EH (cell line): ENCODE measurements at places on chromosomes 12 and 14.
A peak's percentile ranks its signal among the peaks of the same experiment; 100 is the strongest.

DNA sequence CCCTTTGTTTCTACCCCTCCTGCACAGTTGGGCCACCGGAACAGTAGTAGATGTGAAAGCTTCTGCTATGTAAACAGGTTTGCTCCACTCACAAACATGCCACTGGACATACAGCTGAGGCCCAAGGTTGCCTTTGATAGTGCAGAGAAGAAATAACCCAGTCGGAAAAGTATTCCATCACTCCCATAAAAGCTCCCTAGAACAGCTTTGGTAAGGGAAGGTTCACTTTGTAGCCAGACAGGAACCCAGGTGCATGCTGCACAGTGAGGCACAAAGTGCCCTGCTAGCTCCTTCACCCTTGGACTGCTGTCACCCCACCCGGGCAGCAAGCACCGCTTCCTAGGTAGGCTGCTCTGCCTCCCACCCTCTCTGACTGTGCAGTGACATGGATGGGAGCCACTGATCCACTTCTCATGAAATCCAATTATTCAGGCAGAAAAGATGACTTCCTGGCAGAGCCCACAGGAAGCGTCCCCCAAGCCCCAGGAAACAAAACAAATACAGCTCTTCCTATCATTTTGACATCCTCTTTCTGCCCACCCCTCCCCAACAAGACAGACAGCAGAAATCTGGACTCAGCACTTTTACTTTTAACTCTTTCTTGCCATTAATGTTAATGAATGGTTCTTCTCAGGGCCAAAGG, 100.2 kb downstream of the SRGAP1 start:
- no peak for DNase-seq

GRCh38 chr12:107470645-107471044, 215.0 kb upstream of the PWP1 start:
- no peak for DNase-seq

DNA sequence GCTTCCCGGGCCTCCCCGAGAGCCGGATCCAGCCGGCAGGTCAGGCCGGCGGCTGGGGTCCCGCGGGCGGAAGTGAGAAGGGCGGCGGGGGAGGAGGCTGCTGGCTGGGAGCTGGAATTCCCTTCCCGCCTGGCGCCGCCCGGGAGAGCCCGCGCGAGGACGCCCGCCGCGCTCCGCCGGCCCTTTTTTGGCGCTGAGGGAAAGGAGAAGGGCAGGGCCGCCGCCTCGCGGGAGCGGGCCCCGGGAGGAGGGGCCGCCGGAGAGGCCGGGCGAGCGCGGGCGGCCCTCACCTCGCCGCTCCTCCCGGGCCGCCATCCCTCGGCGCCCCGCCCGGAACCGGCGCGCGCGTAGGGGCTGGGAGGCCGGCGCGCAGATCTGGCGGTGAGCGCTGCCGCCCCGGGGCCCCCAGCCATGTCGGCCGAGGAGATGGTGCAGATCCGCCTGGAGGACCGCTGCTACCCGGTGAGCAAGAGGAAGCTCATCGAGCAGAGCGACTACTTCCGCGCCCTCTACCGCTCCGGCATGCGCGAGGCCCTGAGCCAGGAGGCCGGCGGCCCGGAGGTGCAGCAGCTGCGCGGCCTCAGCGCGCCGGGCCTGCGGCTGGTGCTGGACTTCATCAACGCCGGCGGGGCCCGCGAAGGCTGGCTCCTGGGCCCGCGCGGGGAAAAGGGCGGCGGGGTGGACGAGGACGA, at the start of the genes KLHL42 and MANSC4:
Gene KLHL42, plus strand, starts transcription at position 314 of the 692 bp plus-strand sequence. Its CDS starts 98 bp downstream, at position 412.
Gene MANSC4, minus strand, starts transcription at position 317 of the 692 bp plus-strand sequence. CDS start 8,960 bp downstream, outside the sequence.
- peak; percentile 83 for DNase-seq

DNA sequence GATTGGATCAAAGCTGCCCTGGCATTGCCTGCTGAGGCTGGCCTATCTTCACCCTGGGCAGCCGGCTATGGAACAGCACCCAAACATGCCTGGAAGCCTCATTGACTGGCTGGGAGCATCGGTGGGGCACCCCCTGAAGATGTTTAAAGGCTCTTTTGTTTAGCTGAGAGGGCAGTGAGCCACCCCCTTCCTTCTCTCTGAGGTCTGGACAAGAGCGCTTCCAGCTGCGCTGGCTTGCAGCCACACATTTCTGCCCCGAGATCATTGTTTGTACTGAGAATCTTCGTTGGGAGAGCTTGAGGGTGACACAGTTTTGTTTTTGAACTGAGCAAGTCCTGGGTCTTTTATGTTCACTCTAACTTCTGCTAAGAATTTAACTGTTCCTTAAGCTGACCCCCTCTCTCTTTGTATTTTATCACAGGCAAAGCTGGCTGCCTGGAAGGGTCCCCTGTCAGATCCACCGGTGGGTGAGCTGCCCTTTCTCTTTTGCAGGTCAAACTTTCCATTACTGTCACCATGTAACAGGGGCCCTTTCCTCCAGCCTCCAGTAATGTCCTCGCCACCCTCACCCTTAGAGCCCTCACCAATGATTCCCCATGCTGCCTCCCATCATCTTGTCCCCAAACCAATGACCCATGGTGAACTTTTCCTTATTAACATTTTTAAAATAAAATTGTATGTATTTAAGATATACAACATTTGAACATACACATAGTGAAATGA, 212.2 kb downstream of the KIF26A start:
- no peak for DNase-seq

- no peak for DNase-seq
These were observed 646 bp upstream of the DNAJC22 start for GRCh38 chr12:49345825-49346658.

DNA sequence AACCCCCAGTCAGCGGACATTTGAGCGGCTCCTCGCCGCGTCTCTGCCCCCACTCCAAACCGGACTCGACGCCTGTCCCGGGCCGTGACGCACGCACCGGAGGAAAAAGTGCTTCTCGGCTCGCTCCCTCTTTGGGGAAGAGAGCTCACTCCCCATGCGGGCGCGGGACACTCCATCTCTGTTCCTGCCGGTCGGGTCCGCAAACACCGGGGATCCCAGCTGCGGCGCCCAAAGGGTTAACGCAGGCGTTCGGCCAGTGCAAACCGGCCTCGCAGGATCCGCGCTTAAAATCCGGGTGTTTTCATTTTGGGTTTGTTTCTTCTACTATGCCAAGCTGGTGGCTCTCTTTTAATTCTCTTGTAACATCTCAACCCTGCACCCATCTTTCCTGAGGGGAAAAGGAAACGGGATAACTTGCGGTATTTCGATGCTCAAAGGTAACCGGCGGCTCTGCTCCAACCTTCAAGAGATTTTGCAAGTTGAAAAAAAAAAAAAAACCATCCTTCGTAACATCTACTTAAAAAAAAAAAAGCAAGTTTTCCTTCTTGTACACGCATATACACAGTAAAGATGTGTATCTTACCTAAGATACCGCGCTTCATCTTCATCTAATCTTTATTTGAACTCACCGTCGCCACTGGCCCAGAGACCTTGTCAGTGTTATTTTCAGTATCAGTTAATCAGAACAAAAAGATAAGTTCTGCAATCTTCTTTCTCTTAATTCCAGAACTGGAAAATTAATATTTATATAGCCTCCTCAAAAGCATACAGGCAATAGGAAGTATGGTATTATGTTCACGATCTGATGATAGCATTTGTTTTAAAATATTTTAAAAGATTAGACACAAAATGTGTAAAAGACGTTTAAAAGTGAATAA, 1.6 kb upstream of the ATP2B1 start:
- peak; percentile 66 for DNase-seq

GRCh38 chr12:83106873-83107272, 420.2 kb downstream of the TMTC2 start:
- DNase-seq = no peak

DNA sequence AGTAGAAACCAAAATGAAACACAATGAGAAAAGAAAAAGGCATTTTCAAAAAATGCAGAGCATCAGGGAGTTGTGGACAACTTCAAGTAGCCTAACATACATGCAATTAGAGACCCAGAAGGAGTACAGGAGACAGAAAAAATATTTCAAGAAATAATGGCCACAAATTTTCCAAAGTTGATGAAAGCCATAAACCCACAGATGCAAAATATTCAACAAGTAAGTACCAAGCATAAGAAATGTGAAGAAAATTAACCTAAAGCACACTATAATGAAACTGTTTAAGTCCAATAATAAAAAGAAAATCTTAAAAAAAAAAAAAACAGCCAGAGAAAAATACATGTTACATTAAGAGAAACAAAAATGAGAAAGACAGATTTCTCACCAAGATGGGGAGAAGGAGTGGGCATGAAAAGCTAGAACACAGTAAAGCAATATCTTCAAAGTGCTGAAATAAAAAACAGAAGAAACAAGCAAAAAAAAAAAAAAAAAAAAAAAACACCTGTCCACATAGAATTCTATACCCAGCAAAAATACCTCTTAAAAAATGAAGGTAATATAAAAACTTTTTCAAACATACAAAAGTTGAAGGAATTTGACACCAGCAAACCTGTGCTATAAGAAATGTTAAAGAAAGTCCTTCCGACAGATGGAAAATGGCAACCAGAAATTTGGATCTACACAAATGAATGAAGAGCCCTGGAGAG, 77.1 kb downstream of the PRKAB1 start:
- DNase-seq = no peak

- no peak for DNase-seq
These were observed 98.6 kb downstream of the TPH2 start for GRCh38 chr12:72037006-72037795.

DNA sequence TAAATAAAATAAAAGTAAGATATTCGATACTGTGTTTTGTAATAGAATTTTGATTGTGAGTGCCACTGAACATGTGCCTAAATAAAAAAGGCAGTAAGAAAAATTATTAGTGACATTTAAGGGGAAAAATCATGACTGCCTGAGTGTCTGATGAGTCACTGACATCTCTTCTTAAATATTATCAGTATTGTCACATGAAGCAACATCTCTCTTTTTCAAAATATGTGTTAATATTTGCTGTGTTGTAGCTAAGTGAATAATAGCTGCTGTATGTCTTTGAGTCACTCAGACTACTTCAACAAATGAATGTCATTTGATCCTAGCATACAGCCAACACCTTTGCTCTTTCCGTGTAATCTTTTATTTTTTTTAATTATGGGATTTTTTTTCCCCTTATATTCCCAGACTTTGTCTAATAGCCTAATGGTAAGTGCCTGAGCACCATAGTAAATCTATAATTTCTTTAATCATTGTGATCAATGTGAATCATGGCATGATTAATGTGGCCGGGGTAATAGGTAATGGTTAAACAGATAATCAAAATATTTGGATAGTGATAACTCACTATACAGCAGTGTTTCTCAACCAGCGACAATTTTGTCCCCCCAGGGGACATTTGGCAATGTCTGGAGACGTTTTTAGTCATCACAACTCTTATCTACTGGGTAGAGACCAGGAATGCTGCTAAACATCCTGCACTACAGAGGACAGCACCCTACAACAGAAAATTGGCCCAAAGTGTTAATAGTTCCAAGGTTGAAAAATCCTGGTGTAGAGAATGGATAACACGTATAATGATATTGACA, 11.7 kb upstream of the OTX2 start:
- DNase-seq = no peak

DNA sequence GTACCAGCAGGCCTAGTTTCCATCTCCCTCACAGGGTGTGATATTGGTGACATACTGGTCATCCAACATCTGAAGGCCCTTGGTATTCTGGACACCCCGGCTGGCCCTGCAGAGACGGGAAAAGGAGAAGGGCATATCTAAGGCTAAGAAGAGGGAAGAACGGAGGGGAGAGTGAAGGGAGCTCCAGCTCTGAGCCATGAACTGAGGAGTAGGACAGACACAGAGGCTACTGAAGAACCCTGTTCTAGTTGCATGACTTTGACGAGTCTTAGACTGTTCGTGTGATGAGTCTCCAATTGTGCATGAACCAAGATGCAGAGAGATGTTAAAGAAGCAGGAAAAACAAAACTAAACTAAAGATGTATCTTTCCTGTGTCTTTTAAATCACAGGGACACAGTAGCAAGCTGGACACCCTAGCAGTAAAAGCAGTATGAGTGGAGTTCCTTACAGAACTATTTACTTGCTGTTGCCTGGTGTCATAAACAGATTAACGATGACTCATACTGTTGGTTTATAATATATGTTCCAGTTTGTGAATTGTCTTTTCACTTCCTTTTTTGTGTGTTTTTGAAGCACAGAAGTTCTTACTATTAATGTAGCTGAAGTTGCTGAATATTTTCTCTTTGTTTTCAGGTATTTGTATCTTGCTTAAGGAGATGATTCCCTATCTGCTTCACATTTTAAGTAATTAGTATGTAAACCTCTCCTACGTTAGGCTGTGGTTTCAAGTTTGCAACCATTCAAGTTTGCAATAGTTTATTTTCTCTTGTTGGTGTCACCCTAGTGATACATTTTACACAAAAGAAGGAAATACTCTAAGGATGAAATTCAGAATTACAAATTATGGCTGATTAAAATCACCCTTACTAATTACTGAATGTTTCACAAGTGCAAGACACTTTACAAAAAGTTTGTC, 15.7 kb downstream of the FAR2 start:
- DNase-seq = peak; percentile 77

DNA sequence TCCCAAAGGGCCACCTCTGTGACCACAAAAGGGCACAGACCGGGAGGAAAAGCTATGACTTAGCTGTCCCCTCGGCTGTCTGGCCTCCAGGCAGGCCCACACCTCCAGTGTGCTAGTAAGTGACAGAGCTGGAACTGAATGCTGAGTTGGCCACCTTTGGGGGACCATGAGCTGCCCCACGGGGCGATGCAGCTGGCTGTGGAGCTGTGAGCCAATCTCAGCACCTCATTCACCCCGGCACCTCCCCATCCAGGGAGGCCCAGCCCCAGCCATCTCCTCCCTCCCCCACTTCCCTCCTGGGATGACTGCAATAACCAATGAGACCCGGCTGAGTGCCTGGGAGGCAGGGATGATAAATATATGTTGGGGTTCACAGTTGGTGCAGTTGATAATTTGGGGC, 12.2 kb upstream of the TESC start:
- DNase-seq = no peak

- DNase-seq = no peak
These were observed 477.8 kb downstream of the ZFP36L1 start for GRCh38 chr14:68315081-68315480.
